ENCODE measurements at places on chromosomes 4 and X.

- DNase-seq, result no peak
- H3K27me3 ChIP-seq, result no peaks in the 10 kb centered on the region
- no peaks in the 10 kb centered on the region for H3K4me1 ChIP-seq
- no peaks in the 10 kb centered on the region for H3K36me3 ChIP-seq
- H3K4me3 ChIP-seq, result no peak overlapping the region
- H3K27ac ChIP-seq, result no peak overlapping the region
Measured at GRCh38 chrX:65750674-65751469, 83.4 kb downstream of the MSN start.

- no peaks in the 10 kb centered on the region for H3K36me3 ChIP-seq
- no peaks in the 10 kb centered on the region for H3K27me3 ChIP-seq
- H3K27ac ChIP-seq, result no peak overlapping the region
- H3K4me3 ChIP-seq, result no peak overlapping the region
- H3K4me1 ChIP-seq, result no peaks in the 10 kb centered on the region
- no peak for DNase-seq
Measured at GRCh38 chrX:52585892-52586291, 68.8 kb downstream of the SSX7 start.

GRCh38 chrX:123324625-123325024 is 140.5 kb downstream of the GRIA3 start:
- no peaks in the 10 kb centered on the region for H3K27me3 ChIP-seq
- no peak overlapping the region for H3K27ac ChIP-seq

GRCh38 chr4:3044870-3045819 is 29.2 kb downstream of the HTT-AS start:
- H3K4me3 ChIP-seq, result no peak overlapping the region
- no peaks in the 10 kb centered on the region for H3K27me3 ChIP-seq
- no peaks in the 10 kb centered on the region for H3K36me3 ChIP-seq
- H3K4me1 ChIP-seq, result peaks cover 3% of the 10 kb centered on the region
- no peak for DNase-seq

DNA sequence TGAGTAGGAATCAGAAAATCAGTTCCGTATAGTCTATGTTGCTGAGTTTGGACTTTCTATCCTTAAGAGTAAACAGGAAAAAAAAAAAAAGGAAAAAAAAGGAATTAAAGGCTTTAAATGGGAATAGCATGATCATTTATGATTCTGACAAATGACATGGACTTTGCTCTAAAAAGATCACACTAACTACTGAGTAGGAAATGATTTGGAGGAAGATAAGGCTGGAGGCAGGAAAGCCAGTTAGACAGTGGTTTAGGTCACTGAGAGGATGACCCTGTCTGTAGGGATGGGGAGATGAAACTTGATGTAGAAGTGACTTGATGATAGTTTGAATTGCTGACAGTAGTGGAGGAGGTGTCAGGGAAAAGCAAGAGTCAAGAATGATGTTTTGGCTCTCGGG is 9.2 kb upstream of the JADE1 start:
- no peak overlapping the region for H3K4me3 ChIP-seq
- no peaks in the 10 kb centered on the region for H3K36me3 ChIP-seq

GRCh38 chr4:113827285-113827684 is 65.7 kb upstream of the CAMK2D start:
- H3K4me3 ChIP-seq, result no peak overlapping the region
- H3K36me3 ChIP-seq, result no peaks in the 10 kb centered on the region
- DNase-seq, result no peak
- H3K4me1 ChIP-seq, result peaks cover 4% of the 10 kb centered on the region

Measured in liver (tissue), 10 donors.